ENCODE measurements at places on chromosomes 12 and 14.

DNA sequence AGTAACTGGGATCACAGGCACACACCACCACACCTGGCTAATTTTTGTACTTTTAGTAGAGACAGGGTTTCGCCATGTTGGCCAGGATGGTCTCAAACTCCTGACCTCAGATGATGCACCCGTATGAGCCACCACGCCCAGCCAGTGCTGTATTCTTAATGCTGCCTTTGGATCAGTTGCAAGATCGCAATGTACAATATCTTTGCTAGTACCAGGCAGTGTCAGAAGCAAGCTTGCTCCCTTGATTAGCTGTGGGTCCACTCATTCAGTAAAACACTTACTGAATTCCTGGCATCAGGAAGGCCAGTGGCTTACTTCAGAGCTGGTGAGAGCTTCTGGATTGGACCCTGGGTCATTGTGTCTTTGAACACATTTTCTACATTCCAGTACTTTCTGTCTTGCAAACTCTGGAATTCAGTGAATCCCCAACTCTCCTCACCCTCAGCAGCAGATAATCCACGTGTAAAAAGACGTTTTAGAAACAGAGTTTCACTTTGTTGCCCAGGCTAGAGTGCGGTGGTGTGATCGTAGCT, 1183.7 kb downstream of the AACS start:
- DNase-seq, result no peak

DNA sequence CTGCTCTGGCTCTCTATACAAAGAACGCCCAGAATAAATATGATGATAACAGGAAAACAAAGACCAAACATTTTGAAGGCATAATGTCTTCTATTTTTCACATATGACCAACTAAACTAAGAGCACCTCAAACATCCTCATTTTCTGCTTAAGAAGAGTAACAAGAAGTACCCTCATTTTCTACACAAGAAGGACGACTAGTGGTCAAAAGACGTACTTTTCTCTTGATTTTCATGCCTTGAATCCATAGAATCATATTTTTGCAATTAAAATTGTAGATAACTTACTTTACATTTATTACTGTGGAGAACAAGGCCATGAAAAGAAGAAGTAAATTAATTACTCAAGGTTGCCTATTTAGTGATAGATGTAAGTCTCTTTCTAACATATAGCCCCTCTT, 358.6 kb downstream of the DUSP6 start:
- DNase-seq, result no peak

DNA sequence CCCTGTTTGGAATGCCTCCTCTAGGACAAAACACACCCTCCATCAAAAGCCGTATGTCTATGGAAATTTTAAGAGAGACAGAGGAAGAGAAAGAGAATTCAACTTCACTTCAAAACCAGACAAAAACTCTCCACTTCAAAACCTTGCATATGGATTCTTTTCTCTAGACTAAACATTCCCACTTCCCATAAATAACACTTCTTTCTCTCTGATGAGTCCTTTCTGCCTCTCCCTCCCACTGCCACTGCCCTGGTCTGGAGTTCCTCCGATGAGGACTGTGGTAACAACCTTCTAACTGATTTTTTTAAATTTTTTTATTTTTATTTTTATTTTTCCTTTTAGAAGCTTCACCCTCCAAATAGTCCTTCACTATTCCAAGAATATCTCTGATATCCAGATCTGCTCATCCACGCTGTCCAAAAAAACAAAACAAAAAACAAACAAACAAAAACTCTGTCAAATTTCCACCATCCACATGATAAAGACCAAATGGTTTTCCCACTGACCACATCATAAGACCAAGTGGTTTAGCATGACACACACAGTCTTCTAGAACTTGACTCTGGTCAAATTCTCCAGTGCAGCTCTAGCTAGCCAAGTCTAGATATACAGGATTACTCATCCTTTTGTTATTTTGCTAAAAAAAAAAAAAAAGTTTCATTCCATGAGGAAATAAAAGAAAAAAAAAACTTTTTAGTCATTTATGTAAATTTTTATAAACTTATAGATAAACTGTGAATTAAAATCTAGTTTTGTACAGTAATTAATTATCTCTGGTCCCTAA, 256.0 kb downstream of the PPFIA2 start:
- DNase-seq, result no peak

GRCh38 chr14:53265025-53265424, 111.9 kb upstream of the DDHD1 start:
- no peak for DNase-seq

DNA sequence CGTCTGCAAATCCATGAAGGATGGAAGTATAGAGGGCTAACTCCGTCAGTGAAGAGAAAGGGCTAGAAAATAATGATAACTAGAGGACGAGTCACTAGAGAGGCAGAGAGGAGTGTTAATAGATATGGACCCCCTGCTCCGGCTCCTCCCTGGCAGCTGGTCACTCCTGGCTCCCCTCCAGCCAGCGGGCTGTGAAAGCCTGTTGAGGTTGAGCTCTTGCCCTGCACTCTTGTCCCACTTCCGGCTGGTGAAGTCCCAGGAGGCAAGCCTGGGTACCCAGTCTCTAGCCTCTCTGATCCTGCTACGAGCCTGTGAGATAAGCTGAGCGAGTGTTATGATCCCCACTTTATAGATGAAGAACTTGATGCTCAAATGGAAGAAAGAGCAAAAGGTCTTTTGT, 90.3 kb downstream of the RFX4 start:
- DNase-seq, result peak; percentile 27

DNA sequence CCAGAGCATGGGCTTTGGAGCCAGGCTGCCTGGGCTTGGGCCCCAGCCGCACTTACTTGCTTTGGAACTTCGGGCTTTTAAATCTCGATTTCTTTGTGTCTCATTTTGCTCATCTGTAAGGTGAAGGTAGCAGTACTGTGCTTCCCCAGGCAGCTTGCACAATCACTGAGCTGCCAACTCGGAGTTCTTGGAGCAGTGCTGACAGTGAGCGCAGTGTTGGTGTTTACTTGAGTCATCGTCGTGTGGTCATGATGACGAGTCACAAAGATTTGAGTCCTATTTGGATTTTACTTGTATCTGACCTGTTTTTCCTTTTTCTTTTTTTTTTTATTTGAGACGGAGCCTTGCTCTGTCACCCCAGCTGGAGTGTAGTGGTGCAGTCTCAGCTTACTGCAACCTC, 31.3 kb upstream of the ATF1 start:
- no peak for DNase-seq

DNA sequence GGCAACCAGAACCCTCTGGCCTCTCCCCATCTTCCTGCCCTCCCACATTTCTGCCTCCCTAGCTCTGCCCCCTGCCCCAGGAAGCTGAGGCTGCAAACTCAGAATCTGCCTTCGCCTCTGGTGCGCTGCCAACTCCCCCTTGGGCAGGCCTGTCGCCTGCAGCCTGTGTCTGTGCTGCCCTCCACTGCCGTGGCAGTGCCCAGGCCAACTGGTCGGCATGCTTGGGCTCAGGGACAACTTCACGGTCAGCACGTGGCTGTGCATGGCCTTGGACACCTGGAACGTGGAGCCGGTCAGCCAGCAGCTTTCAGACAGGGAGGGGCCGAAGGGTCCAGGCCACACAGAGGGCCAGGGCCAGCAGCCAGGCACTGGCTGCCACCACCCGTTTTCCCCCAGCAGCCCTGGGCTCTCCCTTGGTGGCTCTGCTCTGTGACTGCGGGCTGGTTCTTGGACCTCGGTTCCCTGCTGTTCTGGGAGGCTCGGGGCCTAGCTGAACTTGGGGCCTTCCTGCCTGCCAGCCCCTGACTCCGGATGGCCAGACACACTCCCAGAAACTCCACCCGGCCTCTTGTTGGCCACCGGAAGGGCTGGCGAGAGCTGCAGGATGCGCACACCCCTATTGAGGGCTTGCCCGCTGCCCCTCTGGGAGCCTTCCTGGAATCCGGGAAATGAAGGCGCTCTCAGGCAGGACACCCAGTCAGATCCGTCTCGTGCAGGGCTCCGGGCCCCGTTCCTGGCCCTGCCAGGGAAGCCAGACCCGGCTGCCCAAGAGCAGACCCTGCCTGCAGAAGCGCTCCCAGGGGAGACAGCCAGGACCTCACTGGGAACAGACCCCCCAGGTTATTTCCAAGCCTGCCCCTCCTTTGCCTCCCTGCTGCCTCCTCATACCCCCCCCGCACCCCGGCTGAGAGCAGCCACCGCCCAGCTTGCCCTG, 34.2 kb upstream of the PPP1R13B start:
- DNase-seq, result peak; percentile 47

- DNase-seq, result no peak
Observed at GRCh38 chr12:91186156-91186555, 3.5 kb upstream of the DCN start.

DNA sequence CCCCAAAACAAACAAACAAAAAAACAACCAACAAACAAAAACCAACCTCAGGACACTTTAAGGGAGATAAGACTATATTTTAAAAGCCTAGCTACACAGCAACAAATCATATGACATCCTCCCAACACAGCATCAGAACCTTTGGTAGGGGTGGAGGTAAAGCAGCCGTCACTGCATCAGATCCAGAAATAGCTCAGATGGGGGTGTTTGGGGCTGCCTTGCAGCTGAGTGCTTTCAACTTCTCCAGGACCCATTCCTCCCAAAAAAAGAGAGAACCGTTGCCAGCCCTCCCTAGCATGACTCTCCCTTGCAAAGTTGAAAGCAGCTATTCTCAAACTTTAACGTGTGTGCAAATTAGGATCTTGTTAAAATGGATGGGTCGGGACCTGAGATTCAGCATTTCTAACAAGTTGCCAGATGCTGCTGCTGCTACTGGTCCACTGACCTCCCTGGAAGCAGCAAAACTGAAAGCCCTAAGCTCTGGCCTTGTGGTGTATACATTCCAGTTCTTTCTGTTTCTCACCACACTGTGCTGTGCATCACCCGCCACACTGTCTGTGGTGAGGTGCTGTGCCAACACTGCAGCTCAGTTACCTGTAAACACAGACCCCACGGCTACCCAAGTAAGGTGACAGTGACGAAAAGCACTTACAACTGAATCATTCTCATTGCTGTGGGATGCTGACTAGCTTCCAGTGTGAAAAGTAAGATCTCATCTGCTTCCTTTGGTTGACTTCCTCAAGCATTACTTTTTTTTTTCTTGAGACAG, 54.0 kb downstream of the SLC38A1 start:
- no peak for DNase-seq

GRCh38 chr14:20417250-20418186, 4.2 kb upstream of the TEP1 start:
- DNase-seq, result no peak

DNA sequence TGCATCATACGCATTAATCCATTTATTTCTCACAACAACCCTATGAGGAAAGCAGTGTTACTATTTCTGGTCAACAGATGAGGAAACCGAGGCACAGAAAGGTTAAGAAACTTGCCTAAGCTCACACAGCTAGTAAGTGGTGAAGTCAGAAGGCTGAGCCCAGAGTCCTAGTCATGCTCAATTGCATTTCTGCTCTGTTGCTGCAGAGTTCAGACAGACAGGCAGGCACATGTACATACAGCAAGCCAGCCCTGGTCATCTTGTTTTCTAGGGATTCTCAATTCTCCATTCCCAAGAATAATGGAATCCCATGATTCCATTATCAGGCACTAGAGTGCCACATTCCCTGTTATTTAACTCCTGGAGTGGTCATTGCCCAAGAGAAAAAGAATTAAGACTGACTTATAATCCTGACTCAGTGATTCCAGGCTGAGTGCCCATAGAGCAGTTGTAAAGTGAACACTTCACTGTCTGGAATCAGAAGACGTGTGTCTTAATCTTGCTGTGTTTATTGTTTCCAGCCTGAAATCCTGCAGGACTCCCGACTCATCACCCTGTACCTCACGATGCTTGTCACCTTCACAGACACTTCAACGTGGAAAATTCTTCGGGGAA, 10.7 kb downstream of the UBE3B start:
- no peak for DNase-seq

DNA sequence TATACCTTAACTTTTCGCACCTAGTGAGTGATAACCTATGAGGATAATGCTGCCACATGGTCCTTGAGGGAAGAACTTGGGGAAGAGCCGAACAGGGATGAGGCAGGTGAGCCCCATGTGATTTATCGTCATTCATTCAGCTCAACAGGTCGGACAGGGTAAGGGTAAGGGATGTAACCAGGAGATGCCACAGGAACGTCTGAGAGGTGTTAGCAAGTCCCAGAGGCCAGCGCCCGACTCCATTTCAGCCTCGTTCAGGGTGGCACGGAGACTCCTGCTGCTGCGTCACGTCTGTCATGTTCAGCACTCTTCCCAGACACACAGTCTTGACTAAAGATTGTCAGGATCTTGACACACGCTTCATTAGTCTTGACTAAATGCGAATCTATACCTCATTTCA, 23.4 kb upstream of the TIGAR start:
- DNase-seq, result no peak

- no peak for DNase-seq
Observed at GRCh38 chr14:78327426-78328221, 157.5 kb downstream of the NRXN3 start.

DNA sequence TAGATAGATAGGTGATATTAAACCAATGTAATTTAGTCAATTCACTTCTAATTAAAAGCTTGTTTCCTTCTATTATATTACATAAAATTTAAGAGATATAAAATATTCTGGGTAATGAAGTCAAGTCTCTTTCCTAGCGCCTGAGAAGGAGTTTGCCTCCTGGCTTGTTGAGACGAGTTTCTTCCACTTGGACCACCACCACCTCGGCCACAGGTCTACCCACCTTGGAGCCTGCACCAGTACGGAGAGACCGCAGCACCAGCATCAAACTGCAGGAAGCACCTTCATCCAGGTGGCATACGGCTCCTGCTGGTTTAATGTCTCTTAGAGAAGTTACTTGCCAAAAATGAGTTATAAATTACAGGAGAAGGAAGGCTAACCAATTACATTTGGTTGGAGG, 79.0 kb upstream of the SLCO1C1 start:
- no peak for DNase-seq

DNA sequence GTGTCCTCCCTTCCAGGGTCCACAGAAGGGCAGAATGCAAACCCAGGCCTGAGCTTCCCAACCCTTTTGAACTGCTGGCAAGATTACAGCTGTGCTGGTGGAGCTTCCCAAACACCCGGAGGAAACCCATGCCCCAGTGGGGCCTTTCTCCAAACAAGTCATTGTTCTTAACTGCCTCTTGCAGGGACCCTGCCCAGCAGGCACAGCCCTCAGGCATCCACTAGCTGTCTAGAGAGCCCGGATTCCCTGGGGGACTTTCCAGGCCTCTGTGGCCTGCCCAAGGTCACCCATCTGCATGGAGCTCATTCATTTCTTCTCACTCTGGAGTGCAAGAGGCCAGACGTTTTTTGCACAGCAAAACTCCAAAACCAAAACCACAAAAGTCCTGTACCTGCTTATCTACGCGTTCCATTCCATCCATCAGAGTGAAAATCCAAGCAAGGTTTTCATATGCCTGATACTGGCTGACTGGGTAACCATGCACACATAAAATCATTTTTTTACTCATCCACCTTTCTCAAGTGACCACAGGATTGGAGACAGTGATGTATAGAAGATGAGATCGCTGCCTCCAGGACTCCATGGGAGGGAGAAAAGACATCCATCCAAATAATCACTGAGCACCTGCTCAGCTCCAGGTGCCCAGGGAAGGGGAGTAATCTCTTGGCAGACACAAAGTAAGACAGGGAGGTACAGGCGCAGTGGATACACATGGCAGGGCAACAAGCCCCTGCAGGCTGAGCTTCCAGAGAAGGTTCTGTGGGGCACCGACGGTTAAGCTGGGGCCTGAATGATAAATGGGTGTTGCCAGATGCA, 17.2 kb upstream of the BDKRB2 start:
- no peak for DNase-seq

- no peak for DNase-seq
Observed at GRCh38 chr14:91329486-91330014, 85.0 kb upstream of the GPR68 start.

Measured in ovary (tissue), 10 donors.